ENCODE measurements at places on chromosomes 3 and 15.

DNA sequence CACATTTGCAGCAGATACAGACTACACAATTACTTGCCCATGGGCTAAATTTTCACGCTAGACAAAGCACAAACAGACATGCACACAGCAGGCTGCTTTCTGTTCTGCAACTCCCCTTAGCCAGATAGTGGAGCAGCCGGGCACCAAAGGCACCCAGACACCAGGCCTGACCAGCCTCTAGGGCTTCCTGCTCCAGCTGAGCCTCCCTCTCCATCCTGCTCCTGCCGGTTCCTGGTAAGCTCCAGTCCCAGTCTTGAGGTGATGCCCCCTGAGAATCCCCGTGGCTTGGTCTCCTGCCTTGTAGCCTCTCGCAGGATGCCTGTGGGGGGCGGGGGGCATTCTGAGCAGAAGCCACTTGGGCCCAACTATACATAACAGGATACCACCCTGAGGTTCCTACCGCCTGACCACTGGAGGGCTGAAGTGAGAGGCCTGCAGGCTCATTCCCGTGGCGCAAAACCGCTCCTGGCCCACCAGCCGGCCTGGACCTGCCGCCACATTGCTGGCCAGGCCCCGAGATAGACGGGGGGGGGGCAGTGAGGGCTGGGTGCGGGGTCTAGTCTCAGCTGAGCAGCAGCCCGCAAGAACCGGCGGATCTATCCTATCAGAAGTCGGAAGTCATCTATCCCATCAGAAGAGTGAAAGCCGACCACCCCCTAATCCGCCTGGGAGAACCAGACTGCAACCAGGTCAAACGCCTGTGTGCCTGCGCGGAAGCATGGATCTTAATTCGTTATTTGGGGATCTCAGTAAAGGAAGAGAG, 3.9 kb downstream of the FOXL2 start:
- DNase-seq = no peak

DNA sequence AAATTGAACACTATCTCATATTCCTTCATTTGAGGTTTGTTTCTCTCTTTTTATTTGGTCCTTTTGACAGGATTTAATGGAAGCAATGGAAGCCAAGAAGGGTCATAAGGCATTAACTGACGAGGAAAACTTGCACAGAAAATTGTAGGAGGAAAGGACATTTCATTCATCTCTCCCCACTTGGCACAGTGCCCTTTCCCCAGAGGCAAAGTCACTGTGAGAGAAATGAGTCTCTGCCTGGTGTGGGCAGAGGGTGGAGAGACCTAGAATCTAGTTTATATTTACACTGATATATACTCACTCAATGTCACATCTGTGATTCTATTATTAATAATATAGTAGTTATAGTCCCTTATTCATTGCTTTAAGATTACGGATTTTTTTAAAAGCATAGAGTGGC, 324.6 kb upstream of the IL12A start:
- no peak for DNase-seq

DNA sequence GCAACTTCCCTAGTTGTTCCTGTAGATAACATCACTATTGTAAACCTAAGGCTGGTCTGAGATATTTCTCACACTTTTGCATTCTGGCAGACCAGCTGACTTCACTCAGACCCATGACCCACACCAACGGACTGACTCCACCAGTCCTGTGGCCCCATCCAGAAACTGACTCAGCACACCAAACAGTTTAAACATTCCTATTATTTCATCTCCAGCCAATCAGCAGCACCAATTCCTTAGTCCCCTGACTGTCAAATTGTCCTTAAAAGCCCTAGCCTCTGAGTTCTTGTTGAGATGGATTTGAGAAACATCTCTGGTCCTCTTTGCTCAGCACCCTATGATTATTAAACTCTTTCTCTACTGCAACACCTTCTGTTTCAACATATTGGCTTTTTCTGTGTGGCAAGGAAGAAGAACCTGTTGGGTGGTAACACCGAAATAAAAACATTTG, 12.2 kb upstream of the IDH2 start:
- DNase-seq = no peak

- no peak for DNase-seq
These were observed 393.5 kb upstream of the ARRDC4 start for GRCh38 chr15:97566961-97567360.

DNA sequence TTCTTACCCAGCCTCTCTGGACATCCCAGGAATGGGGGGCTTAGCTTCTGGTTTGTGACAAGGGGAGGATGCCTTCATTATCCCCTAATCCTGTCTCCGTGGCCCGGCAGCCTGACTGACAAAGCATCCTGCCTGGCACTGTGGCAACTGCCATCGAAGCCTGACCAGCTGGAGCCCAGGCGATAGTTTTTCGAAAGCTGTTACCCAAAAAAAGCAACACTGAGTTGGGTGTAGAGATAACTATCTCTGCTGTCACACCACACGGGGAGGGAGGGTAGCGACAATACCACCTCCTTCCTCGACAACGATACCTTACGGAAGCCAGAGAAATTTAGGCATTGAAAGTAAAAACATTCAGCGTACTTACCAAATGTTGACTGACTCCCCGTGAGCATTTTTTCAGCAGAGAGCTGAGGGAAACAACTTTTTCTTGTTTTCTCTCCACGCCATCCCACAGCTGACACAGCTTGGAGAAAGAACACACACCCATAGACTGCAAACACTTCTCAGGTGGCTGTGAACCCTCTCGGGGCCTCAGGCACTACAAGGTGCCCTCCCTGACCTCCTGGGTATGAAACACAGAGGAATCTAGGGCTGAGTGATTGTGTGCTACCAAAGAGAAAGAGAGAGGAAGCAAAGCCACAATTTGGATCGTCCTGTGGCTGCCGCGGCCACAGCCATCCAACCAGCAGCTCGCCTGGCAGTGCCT, 361.9 kb upstream of the ICE2 start:
- DNase-seq = peak; percentile 53

DNA sequence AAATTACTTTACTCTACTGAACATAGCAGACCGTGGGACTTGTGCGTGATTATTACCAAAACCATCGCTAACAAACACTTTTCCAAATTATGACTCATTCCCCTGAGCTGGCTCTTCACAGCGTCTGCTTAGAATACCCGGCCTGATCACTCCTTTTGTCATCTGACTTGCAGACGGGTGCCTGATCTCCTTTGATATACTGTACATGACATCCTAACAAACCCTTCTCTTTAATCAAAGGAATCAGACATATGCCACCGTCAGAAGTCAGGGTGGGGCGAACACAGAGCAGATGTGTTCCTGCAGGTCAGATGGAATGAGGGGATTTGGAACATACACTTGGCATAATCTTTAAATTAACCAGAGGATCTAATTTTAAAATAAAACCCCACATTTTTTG, 48.5 kb upstream of the SH3GL3 start:
- DNase-seq = no peak

- DNase-seq = no peak
These were observed 25.2 kb downstream of the NIPA1 start for GRCh38 chr15:22811640-22812039.

DNA sequence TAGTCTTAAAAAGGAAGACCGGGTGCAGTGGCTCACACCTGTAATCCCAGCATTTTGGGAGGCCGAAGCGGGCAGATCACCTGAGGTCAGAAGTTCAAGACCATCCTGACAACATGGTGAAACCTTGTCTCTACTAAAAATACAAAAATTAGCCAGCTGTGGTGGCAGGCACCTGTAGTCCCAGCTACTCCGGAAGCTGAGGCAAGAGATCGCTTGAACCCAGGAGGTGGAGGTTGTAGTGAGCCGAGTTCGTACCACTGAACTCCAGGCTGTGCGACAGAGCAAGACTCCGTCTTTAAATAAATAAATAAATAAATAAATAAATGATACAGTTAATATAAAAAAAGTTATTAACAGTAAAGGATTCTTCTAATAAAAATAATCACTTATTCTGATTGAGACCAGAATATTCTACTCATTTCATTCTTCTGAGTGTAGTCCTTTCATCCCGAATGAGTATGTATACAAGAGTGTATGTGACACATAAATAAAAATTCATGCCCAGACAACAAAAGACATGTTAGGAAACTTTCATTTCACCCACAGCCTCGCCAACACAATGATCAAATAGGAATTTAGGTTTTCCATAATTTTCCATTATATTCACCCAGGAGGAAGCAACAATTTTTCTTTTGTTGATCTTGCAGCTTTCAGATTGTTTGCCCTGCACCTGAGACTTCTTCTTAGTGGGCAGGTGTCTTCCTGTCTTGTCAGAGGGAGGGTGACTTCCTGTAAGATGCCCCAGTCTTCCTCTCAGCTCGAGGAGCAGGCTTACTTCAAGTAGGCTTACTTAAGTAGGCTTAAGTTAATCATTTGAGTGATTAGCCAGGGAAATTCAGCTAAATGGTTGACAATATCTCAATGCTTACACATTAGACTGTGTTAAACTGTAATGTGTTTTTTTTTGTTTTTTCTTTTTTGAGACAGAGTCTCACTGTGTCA, 7.8 kb upstream of the NUP210 start:
- no peak for DNase-seq

- DNase-seq = no peak
These were observed 49.1 kb downstream of the IL1RAP start for GRCh38 chr3:190562866-190563510.

- no peak for DNase-seq
These were observed 42.5 kb downstream of the EEFSEC start for GRCh38 chr3:128195802-128196201.

DNA sequence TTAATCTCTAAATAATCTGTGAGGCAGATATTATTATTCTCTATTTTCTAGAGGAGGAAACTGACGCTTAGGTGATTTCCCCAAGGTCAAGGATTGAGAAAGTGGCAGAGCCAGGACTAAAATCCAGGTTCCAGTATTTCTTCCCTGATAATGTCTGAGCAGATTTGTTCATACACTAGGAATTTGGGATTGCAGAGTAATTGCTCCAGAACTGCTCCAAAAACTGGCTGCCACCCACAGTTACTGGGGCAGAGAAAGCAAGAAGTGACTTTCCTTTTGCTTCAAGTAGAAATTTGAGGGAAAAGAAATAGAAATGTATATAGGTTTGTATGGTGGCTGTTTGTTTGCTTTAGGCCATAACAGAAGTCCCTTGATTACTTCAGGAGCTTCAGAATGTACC, 60.6 kb downstream of the SLC12A8 start:
- DNase-seq = no peak

Measured in activated naive CD8-positive, alpha-beta T cell treated with anti-CD3 and anti-CD28 coated beads for 36 hours (primary cell).